Memory B cell (primary cell): ENCODE measurements at places on chromosomes 12 and 14.

DNA sequence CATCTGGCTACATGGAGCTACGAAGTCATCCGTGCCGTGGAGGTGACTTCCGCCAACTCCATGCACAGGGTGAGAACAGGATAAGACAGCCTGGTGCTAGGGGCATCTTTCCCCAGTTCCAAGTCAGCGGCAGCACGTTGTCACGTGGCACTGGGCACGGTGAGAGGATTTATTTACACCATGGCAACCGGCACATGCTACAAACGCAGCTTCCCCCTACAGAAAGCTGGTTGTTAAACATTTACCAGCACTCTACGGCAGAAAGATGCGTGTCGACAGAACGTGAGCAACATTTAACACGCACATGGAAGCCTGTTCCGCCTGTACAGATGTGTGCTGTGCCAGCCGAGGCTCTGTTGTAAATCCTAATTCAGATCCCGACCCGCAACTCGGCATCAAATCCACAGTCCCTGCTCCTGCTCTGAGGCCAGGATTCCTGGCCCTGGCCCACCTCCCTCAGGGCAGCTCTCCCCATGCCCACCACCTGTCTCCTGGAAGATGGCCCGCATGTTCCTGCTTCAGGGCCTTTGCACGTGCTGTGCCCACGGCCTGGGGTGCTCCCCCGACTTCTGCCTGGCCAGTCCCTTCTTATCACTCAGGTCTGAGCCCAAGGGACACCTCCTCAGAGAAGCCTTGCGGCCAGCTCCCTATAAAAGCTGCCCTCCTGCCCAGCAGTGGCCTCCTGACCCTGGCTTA, 114.1 kb downstream of the RFLNA start:
- H3K4me1 ChIP-seq = peaks cover 2% of the 10 kb centered on the region
- H3K36me3 ChIP-seq = peaks cover 19% of the 10 kb centered on the region
- H3K27ac ChIP-seq = peak overlapping the region; percentile 29
- no peak overlapping the region for H3K4me3 ChIP-seq
- no peak for DNase-seq
- no peaks in the 10 kb centered on the region for H3K27me3 ChIP-seq

GRCh38 chr12:21499765-21500164, 1.7 kb downstream of the RECQL start:
- no peak for DNase-seq
- H3K36me3 ChIP-seq = peaks cover 27% of the 10 kb centered on the region
- no peak overlapping the region for H3K4me3 ChIP-seq
- H3K27ac ChIP-seq = no peak overlapping the region

DNA sequence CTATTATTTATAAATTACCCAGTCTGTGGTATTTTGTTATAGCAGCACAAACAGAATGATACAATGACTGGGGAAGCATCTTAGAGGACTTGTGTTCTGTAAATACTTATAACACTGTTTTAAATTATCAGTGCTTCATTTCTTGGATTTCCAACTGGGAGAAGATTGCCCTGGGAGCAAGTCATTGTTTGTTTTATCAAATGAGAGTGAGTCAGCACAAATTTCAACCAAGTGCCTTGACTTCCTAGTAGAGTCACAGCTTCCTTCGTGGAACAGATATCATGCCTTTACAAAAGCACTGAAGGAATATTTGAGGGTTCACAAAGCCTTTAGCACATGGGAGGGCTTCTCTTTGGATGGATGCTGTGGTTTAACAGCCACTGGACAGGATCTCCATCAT, 234.1 kb downstream of the KTN1 start:
- no peaks in the 10 kb centered on the region for H3K4me1 ChIP-seq
- no peak overlapping the region for H3K4me3 ChIP-seq
- DNase-seq = no peak
- H3K36me3 ChIP-seq = peaks cover 1% of the 10 kb centered on the region
- peaks cover 5% of the 10 kb centered on the region for H3K27me3 ChIP-seq
- H3K27ac ChIP-seq = no peak overlapping the region

DNA sequence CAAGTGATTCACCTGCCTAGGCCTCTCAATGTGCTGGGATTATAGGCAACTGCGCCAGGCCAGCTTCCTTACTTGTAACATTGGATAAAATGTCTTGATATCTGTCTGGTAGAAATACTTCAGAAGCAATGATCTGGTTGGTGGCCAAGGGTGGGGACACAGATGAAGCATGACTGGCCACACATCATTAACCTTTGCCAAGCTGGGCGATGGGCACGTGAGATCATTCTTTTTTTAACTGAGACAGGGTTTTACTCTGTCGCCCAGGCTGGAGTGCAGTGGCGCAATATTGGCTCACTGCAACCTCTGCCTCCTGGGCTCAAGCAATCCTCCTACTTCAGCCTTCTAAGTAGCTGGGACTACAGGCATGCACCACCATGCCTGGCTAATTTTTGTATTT, 31.1 kb downstream of the PLEKHH1 start:
- H3K36me3 ChIP-seq = no peaks in the 10 kb centered on the region
- H3K27me3 ChIP-seq = peaks cover 3% of the 10 kb centered on the region
- peaks cover 3% of the 10 kb centered on the region for H3K4me1 ChIP-seq
- DNase-seq = no peak

DNA sequence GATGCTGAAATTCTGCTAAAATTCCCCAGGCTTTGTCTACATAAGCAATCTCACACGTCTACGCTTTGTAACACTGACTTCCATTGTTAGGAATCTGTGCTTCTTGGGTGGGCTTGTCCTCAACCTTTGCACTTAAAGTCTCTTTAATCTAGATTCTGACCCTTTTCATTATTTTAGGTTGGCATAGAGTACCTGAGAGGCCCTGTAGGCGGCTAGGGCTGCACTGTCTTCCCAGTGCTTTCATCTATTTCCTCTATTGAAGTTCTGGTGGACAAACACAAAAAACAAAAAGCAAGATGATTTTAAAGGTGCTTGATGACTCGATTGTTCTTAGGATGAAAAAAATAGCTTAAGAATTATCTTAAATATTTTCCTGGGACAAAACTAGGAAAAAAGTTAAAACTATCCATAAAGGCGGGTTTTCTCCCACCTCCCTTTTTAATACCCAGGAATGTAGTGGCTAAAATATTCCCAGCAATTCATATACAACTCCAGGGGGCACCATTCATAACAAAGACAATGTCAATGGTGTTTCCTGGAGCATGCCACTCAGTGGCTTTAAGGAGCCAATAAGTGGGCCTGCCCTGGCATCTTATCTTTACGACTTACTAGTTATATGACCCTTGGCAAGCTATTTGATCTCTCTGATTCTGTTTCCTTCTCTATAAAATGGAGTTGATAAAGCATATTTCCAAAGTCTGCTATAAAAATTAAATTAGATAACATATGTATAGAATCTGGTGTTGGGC, 197.5 kb downstream of the STXBP6 start:
- H3K27me3 ChIP-seq = peaks cover 5% of the 10 kb centered on the region
- DNase-seq = no peak
- no peaks in the 10 kb centered on the region for H3K36me3 ChIP-seq
- H3K27ac ChIP-seq = no peak overlapping the region
- no peak overlapping the region for H3K4me3 ChIP-seq

- no peak overlapping the region for H3K4me3 ChIP-seq
- no peaks in the 10 kb centered on the region for H3K27me3 ChIP-seq
- no peak overlapping the region for H3K27ac ChIP-seq
- H3K36me3 ChIP-seq = peaks cover 14% of the 10 kb centered on the region
- H3K4me1 ChIP-seq = peaks cover 16% of the 10 kb centered on the region
Observed at GRCh38 chr12:123253641-123254459, 17.8 kb downstream of the CDK2AP1 start.

GRCh38 chr12:45601390-45601789, 128.1 kb upstream of the ARID2 start:
- H3K4me3 ChIP-seq = no peak overlapping the region
- no peak overlapping the region for H3K27ac ChIP-seq
- H3K4me1 ChIP-seq = no peaks in the 10 kb centered on the region
- H3K36me3 ChIP-seq = peaks cover 3% of the 10 kb centered on the region

GRCh38 chr12:59597385-59597781, 1.6 kb downstream of the SLC16A7 start:
- H3K36me3 ChIP-seq = peaks cover 4% of the 10 kb centered on the region
- H3K27me3 ChIP-seq = no peaks in the 10 kb centered on the region

DNA sequence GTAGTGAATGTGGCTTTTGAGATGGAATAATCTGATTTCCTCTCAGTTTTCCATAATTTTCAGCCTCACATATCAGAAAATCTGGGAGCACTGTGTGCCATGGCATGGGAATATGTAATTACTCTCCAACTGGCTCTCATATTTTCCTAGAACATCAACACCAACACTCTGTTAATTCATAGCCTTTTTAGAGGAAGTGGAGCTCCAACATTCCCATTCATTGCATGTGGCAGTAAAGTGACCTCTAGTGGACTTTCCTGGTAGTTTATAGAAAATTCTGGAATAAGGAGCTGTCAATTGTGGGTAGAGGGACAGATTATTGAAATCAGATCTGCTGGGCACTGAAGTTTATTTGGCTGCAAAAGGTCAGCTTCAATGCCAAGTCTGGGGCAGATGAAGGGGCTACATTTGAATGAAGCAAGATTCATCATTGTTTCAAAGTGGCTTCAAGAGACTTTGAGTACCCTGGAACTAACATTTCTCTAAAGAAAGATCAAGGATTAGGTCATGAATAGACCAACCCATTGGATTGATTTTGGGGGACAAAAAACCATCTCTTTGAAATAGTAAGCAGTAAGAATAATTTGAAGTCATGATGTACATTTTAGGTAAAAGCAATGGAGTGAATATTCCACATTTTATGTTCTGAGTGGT, 23.6 kb upstream of the USP44 start:
- no peaks in the 10 kb centered on the region for H3K27me3 ChIP-seq
- no peak overlapping the region for H3K4me3 ChIP-seq
- H3K36me3 ChIP-seq = no peaks in the 10 kb centered on the region
- no peak for DNase-seq
- H3K27ac ChIP-seq = peak overlapping the region; percentile 90

GRCh38 chr12:2973566-2973965, 14.4 kb downstream of the TEAD4 start:
- no peak overlapping the region for H3K27ac ChIP-seq
- no peaks in the 10 kb centered on the region for H3K4me1 ChIP-seq
- no peak overlapping the region for H3K4me3 ChIP-seq
- DNase-seq = no peak

DNA sequence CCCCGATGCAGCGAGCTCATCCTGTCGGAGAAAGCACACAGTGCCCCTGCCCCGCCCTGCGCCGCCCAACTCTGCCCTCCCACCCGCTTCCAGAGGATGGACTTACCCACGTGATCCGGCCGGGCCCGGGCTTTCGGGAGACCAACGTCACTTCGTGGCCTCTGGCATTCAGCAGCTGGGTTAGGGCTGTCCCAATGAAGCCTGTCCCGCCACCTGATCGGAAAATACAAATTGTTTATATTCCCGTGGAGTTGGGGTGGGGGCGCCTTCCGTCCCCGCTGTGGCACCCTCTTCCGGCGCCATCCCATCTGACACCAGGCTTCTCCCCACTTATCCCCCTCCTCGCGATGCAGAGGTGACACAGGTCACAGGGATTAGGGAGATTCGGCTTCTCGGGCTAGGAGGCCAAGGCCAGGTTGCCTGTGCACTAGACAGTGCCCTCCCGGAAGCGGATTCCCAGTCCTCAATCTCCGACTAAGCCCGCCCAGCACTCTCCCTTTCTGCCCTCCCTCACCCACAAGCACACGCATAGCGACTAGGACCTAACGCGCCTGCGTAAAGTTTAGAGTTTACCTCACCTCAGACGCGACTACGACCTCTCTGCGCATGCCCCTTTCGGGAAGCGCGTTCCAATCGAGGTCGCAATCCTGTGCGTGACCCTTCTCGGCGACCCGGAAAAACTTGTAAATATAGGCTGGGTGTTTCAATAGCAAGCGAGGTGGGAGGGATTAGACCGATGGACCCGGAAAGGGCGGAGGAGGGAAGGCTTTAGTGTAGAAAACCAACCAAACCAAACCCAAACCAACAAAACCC, at the start of gene SDR39U1:
SDR39U1 (minus strand) TSS at position 537 of the 813 bp plus-strand sequence; CDS start at position 530, 7 bp downstream.
- H3K27me3 ChIP-seq = no peaks in the 10 kb centered on the region
- peak within 1 kb of the TSS; percentile 92 for H3K27ac ChIP-seq
- peak; percentile 82 for DNase-seq
- H3K4me1 ChIP-seq = peaks cover 18% of the 10 kb centered on the region

- H3K4me3 ChIP-seq = peak overlapping the region; percentile 72
- DNase-seq = no peak
- H3K36me3 ChIP-seq = peaks cover 35% of the 10 kb centered on the region
- H3K4me1 ChIP-seq = peaks cover 48% of the 10 kb centered on the region
Observed at GRCh38 chr14:21262410-21262809, 6.8 kb downstream of the HNRNPC start.

DNA sequence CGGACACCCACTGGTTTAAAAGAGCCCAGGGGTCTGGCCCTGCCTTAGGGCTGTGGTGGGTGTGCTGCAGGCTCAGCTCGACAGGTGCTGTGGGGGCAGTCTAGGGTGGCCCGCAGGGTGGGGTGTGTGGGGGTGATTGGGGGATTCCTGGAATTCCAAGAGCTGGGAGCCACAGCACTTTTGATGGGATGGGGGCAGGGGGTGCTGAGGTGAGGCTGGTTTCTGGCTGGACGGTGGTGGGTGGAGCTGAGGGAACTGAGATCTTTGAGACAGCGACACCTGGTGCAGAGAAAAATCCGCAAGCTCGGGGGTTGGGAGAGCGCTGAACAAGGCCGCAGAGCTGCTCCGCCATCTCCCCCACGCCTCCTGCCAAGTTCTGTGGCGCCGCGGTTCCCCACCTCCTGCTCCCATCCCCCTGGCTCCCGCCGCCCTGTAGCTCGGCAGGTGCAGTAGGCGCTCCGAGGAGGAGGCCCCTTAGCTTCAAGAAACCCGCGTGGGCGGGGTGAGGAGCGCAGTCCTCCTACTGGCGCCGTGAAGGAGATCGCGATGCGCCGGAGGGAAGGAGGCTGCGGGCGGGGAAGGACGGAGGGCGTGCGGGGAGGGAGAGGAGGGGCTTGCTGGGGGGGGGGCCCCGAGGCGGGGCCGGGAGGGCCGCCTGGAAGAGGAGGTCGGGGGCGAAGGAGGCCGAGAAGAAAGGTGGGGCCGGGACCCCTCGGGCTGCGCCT, 1.3 kb upstream of the TEDC1 start:
- peaks cover 23% of the 10 kb centered on the region for H3K4me1 ChIP-seq
- H3K27me3 ChIP-seq = no peaks in the 10 kb centered on the region
- peak overlapping the region; percentile 99 for H3K27ac ChIP-seq
- peak; percentile 86 for DNase-seq

GRCh38 chr14:39184628-39185255, 9.7 kb downstream of the PNN start:
- H3K4me1 ChIP-seq = peaks cover 8% of the 10 kb centered on the region
- H3K27me3 ChIP-seq = no peaks in the 10 kb centered on the region
- no peak overlapping the region for H3K27ac ChIP-seq
- no peak for DNase-seq
- peaks cover 10% of the 10 kb centered on the region for H3K36me3 ChIP-seq
